ENCODE measurements at places on chromosomes 11 and 22.

DNA sequence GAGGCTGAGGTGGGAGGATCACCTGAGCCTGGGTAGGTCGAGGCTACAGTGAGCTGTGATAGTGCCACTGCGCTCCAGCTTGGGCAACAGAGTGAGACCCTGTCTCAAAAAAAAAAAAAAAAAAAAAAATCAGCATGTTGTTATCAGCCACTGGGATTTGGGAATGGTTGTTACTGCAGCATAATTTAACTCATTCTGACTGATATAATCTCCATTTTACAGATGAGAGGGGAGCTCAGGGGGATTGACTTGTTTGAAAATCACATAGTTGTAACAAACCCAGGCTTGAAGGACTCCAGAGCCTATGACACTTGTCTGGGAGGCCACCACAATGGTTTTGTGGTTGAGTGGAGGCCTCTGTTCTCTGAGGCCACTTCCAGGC, 3.0 kb upstream of the SEPTIN3 start:
- DNase-seq = no peak

DNA sequence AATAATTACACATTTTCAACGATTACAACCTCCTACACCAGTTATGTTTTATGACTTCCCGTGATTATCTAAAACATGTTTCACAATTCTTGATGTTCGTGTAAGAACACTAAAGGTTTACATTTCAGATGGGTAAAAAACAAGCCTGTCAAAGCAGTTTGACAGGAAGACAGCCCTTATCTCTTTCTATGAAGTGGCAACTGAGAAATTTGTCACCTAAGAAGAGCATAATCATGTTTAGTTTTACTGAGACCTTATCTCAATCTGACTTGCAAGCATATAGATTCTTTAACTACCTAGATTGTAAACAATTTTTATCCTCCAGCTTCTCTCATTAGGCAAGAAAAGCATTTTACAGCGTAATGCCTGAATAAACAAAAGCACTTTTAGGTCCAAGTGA, 218.4 kb upstream of the ZBED5 start:
- no peak for DNase-seq

GRCh38 chr11:122127020-122127419, 11.0 kb upstream of the BLID start:
- DNase-seq = no peak

DNA sequence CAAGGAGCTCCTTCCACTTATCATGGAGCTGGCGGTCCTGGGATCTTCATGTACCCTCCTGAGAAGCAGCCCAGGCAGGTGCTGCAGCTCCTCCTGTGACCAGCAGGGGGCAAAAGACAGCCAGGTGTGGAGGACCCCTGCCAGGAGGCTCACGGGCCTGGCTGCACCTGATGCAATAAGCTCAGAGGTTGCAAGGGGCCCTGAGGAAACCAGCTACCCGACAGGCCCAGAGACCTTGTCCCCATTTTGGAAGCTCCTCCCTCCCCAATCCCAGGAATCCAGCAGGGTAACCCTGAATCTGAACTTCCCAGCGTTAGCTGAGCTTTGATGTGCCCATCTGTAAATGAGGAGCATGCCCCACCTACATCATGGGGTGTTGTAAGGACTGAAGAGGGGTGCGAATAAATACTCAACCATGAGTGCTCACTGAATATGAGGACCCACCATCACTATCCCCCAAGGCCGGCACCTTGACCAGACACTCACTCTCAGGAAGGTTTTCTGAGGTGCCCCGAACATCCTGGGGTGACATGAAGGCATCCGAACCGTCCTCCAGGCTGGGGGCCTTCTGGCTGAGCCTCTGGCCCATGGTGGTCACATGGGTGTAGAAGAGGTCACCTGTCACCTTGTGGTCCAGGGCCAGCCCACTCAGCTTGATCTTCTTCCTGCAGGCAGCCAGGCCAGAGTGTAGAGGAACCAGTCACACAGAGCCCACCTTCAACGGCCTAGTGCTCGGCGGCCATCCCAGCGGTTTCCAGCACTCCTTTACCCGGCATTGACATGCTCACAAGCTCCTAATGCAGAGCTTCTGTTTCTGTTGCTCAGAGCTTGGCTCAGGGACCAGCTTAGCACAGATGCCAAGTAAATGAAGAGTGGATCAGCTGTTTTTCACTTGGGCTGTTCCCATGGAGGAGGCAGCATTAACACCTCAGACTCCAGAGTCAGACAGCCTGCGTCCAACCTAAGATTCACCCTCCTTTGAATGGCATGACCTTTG, 21.7 kb downstream of the SLC43A1 start:
- peak; percentile 76 for DNase-seq

- DNase-seq = no peak
These were observed 21.4 kb downstream of the RNF141 start for GRCh38 chr11:10519630-10520029.

- no peak for DNase-seq
These were observed 173.4 kb downstream of the DDX10 start for GRCh38 chr11:108838102-108838791.

DNA sequence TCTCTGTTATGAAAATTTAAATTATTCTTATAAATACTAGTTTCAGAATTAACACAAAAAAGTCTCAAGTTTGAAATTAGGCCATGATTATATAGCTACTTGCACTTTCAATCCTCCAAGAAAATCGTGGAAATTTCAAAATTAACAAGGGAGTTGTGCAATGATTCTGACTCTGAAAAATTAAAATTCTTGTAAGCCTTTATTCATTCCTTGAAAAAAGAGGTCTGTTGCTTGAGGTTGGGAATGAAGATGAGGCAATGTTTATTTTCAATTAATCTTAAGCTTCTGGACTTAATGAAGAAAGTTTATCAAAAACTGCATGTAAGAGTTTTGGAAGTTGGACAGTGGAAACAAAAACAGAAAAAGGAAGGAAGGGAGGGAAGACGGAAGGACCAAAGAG, 128.2 kb upstream of the FIBIN start:
- no peak for DNase-seq

DNA sequence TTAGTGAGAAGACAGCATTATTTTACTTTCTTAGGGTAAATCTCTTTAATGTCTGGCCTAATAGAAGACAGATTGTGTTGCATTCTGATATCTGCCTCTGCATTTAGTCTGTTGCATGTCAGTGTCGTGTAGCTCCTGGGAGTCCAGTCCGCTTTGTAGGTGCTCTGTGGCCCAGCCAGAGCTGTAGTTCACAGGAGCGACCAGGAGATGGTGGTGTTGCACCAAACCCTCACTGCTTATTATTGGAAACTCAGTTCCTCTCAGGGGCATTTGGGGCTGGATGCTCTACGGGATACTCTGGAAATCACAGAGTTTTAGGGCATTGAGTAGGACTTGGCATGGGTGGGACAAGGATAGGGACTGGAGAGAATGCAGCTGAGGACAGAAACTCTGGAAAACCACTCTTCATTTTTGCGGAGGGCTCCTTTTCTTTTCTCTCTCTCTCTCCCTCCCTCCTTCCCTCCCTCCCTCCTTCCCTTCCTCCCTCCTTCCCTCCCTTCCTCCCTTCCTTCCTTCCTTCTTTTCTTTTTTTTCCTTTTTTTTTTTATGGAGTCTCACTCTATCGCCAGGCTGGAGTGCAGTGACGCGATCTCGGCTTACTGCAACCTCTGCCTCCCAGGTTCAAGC, 21.7 kb downstream of the MIAT start:
- peak; percentile 37 for DNase-seq

All from CD8-positive, alpha-beta T cell (primary cell).